ENCODE measurements at places on chromosomes 5 and 9. TPM values are rescaled to one million over a fixed set of nuclear protein-coding genes. Genes with fewer than 3 reads are reported as not detected.

Gene PPIC
- total RNA-seq = 21.6 TPM

Gene CTSV
- total RNA-seq = 1.5 TPM

Gene OMD
- total RNA-seq = 10.3 TPM

Gene TMEM252
- total RNA-seq = not detected

Gene FAM78A
- total RNA-seq = 2.5 TPM

DNA sequence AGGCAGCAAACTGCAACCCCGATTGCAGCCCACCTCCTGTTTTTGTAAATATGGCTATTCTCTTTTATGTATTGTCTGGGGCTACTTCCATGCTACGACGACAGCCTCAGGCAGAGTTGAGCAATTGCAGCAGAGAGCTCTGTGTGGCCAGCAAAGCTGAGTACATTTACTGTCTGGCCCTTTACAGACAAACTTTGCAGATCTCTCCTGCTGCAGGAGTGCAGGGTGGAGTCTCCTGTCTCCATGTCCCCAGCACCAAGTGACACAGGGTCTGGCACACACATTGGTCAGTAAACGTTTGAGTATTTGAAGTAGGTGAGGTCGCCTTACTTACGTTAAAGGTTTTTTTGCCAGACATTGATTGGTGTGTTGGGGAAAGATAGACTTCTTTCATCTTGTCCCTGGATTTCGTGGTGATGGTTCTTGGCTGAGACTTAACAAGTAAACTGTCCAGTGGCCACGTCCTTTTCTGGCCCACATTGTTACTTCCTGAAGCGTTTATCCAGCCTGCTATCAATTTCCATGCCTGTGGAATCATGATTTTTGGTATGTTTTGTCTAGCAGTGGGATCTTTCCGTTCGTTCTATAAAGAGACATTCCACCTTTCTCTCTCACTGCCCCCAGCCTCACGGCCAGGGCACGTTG is 27.2 kb downstream of the PRRC2B start:
- H3K4me1 ChIP-seq = peaks cover 97% of the 10 kb centered on the region
- DNase-seq = no peak
- H3K36me3 ChIP-seq = no peaks in the 10 kb centered on the region
- H3K4me3 ChIP-seq = no peak overlapping the region
- no peak overlapping the region for H3K27ac ChIP-seq

DNA sequence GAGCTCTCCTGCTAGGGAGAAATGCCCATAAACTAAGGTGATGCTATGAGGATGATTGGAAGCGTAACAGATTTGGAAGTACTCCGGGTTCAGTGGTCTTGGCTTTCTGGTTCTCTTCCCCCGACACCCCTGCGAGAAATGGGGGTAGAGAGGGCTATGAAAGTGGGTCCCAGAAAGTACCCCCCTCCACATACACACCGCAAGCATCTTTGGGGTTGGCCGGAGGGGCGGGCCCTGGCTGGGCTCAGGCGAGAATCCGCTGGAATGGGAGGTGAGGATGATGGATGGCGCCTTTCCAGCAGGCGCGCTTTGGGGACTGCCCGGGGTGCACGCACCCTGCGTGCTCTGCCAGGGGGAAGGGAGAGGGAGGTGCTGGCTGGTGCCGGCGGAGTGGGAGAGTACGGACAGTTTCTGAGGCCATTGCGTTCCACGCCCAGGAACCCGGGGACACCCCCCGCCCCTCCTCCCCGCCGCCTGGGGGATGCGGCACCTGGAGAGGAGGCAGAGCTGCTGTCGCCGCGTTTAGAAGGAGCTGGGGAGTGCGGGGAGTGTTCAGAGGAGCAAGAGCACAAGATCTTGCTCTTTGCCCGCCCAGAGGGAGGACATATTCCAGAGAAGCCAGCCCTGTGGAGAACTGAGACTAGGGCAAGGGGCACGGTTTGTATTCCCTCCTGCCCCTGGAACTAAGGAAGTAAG is 1.9 kb downstream of the PCSK5 start:
- DNase-seq = no peak
- no peaks in the 10 kb centered on the region for H3K36me3 ChIP-seq

DNA sequence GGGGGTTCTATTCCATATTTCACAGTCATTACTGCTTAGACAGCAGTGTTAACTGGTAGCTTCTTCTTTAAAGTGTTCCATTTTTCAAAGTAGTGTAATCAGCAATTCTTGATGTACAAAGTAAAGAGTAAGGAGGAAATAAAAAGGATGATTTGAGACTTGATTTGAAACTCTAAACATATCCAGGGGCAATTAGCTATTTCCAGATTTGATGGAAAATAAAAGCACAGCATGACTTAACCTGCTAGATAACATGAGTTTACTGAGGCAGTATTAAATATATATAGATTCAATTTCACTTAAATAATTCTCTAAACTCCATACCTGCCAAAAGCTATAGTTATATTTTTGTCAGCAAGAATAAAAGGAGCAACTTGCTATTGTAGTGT is 29.8 kb downstream of the NR2F1 start:
- peaks cover 6% of the 10 kb centered on the region for H3K27me3 ChIP-seq
- no peaks in the 10 kb centered on the region for H3K36me3 ChIP-seq

GRCh38 chr5:29414681-29415080 is 1778.8 kb upstream of the CDH6 start:
- H3K27me3 ChIP-seq = no peaks in the 10 kb centered on the region
- H3K36me3 ChIP-seq = no peaks in the 10 kb centered on the region
- no peaks in the 10 kb centered on the region for H3K4me1 ChIP-seq
- no peak for DNase-seq
- H3K27ac ChIP-seq = no peak overlapping the region

DNA sequence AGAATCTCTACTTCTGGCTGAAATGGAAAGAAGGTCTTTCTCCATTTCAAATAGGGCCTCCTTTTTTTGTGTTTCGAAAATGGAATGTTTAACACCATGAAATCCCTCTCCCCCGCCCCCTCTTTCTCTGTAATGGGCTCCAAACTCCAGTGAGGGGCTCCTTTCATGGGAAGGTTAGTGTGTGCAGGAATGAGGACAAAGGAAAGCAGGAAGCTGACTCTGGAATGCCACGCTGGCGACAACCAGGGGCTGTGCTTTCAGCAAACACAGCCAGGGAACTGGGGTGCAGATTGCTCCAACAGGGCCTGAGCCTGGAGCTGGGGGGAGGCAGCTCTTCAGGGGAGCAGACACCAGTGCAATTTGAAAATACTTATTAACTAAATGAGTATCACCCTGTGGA is 82.8 kb downstream of the CRB2 start:
- no peaks in the 10 kb centered on the region for H3K36me3 ChIP-seq
- DNase-seq = no peak
- H3K27ac ChIP-seq = no peak overlapping the region

GRCh38 chr9:92328225-92328624 is 2.5 kb downstream of the CENPP start:
- H3K36me3 ChIP-seq = no peaks in the 10 kb centered on the region
- H3K27ac ChIP-seq = no peak overlapping the region
- H3K4me1 ChIP-seq = peaks cover 28% of the 10 kb centered on the region
- no peak overlapping the region for H3K4me3 ChIP-seq
- no peaks in the 10 kb centered on the region for H3K27me3 ChIP-seq

DNA sequence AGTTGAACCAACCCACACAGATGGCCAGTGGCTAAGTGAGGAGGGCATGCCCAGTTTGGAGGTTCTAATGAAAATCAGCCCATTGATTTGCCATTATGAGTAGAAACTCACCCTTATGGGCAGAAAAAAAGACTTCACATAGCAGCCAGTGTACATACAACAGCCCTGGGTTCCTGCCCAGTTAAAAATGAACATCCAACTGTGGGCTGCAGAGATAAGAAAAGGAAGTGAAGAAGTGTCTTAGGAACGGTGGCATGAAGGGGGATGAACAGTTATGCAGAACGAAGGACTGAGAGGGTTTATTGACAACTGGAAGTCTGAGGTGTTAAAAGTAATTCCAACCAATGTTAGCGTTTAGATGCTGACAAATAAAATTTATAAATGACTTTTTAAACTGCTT is 118.4 kb downstream of the MARCHF3 start:
- H3K27ac ChIP-seq = no peak overlapping the region
- H3K36me3 ChIP-seq = no peaks in the 10 kb centered on the region
- DNase-seq = no peak
- no peaks in the 10 kb centered on the region for H3K27me3 ChIP-seq
- no peaks in the 10 kb centered on the region for H3K4me1 ChIP-seq

DNA sequence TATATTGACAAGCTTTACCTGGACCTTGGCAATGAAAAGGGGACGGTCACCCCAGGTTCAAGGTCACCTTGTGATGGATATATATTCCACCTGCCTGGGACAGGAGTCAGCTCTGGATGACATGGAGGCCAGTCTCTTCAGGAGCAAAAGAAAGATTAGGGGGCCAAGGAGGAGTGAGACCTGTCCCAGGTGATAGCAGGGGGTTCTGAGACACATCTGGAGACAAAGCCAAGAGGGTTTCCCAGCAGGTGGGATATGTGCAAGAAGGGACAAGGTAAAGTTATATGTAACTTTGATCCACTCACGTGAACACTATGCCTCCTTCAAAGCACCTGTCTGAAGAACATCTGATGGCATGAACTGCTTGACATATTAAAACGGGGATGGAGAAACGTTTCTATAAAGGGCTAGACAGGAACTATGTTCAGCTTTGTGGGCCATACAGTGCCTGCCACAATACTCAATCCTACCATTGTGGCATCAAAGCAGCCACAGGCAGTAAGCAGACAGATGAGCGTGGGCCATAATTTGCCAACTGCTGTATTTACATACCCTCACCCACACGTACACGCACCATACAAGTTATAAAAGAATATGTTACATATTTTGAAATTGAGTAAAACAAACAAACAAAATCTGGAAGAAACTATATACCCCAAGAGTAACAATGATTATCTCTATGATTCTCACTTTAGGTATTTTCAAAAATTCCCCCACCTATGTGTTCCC is 62.9 kb upstream of the ZNF622 start:
- DNase-seq = no peak
- no peak overlapping the region for H3K27ac ChIP-seq
- no peaks in the 10 kb centered on the region for H3K27me3 ChIP-seq
- H3K36me3 ChIP-seq = no peaks in the 10 kb centered on the region
- no peak overlapping the region for H3K4me3 ChIP-seq

DNA sequence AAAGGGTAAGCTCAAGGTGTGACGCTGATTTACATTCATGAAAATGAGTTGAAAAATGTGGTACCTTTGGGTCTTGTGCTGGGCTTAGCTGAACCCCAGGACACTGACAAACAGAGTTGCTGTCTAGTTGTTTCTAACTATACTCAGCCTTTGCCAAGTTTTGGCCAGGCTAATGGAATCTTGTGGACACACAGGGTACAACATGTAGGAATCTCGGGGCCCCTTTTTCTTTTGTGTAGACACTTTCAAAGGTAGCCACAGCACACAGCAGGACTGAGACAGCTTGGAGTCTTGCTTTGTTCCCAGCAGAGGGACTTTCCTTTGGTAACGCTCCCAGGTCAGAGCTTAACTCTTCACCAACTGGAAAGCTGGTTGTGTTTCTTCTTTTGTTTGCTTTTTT is 7.8 kb downstream of the LIX1 start:
- no peaks in the 10 kb centered on the region for H3K36me3 ChIP-seq
- DNase-seq = no peak
- no peaks in the 10 kb centered on the region for H3K4me1 ChIP-seq
- no peak overlapping the region for H3K27ac ChIP-seq
- H3K27me3 ChIP-seq = no peaks in the 10 kb centered on the region

DNA sequence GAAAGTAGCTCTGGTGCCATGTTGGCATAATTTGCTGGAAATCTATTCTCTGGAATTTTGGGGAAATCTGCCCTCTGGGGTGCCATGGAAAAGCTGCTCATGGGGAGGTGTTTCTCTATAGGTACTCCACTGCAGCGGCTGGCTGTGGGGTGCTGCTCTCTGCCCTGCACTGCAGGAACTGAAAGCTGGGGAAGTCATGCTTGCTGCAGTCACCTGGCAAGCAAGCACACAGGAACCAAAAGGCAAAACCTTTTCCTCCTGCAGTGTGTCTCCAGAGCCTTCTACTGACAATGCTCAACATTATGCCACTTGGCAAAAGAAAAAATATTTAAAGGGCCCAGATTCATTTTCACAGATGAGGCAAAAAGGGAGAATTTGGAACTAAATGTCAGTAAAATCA is 25.8 kb upstream of the CARNMT1 start:
- H3K27me3 ChIP-seq = no peaks in the 10 kb centered on the region
- H3K27ac ChIP-seq = no peak overlapping the region
- no peaks in the 10 kb centered on the region for H3K36me3 ChIP-seq
- H3K4me3 ChIP-seq = no peak overlapping the region

GRCh38 chr5:83099445-83099844 is 22.1 kb downstream of the XRCC4 start:
- no peaks in the 10 kb centered on the region for H3K36me3 ChIP-seq
- no peak overlapping the region for H3K27ac ChIP-seq
- no peak for DNase-seq
- H3K4me3 ChIP-seq = no peak overlapping the region
- no peaks in the 10 kb centered on the region for H3K4me1 ChIP-seq

GRCh38 chr9:36127652-36128244 is 8.8 kb upstream of the GLIPR2 start:
- H3K27me3 ChIP-seq = no peaks in the 10 kb centered on the region
- no peak for DNase-seq
- H3K4me3 ChIP-seq = no peak overlapping the region
- H3K36me3 ChIP-seq = peaks cover 4% of the 10 kb centered on the region

GRCh38 chr5:156475182-156476157 is 148.5 kb downstream of the SGCD start:
- H3K27ac ChIP-seq = peak overlapping the region; percentile 62
- H3K27me3 ChIP-seq = no peaks in the 10 kb centered on the region
- H3K4me1 ChIP-seq = peaks cover 17% of the 10 kb centered on the region
- DNase-seq = no peak

DNA sequence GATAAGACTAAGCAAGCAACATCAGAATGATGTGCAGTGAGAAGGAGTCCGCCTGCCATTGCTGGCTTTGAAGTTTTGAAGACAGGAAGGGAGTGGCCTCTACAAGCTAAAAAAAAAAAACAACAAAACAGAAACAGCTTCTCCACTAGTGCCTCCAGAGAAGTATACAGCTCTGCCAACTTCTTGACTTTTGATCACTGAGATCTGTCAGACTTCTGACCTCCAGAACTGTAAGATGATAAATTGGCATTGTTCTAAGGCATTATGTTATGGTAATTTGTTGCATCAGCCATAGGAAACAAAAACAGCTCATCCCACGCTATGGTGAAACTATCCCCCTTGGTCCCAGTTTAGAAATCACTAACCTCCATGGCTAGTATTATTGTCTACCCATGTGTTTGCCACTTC is 131.0 kb upstream of the VCAN start:
- no peak overlapping the region for H3K27ac ChIP-seq
- H3K36me3 ChIP-seq = no peaks in the 10 kb centered on the region
- peaks cover 8% of the 10 kb centered on the region for H3K4me1 ChIP-seq
- no peaks in the 10 kb centered on the region for H3K27me3 ChIP-seq
- no peak overlapping the region for H3K4me3 ChIP-seq
- no peak for DNase-seq

Measured in vagina (tissue), 2 donors.